ENCODE measurements at places on chromosomes 3 and 15.

DNA sequence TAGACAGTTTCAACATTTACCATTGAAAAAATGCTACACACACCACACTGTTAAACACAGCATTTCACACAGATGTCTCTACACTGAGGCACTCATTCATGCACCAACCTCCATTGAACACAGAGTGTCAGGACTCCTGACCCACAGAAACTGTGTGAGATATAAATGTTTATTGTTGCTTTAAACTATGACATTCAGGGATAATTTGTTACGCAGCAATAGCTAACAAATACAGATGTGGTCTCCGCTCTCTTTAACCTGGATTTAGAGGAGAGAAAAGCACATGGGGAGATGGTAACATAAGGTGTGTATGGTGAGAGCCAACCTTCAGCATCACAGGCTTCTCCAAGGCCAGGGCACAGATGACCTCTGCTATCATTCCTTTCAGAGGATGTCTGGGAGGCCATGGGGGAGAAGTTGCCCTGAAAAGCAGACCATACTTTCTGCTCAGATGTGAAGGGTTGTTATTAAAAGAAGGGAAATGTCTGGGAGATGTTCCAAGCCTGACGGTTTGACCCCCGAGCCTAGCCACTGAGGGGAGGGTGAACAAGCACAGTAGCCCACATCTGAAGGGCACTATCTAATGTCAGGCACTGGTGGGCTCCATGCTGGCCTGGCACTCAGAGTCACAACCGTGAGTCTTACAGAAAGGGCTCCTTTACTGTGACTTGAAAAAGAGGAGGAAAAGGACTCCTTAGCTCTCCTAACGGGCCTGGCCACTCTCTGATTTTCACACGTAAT lies 284.5 kb upstream of the TLE3 start:
- no peak for DNase-seq

- DNase-seq, result no peak
These were observed 4.2 kb downstream of the SPG21 start for GRCh38 chr15:64985366-64986033.

DNA sequence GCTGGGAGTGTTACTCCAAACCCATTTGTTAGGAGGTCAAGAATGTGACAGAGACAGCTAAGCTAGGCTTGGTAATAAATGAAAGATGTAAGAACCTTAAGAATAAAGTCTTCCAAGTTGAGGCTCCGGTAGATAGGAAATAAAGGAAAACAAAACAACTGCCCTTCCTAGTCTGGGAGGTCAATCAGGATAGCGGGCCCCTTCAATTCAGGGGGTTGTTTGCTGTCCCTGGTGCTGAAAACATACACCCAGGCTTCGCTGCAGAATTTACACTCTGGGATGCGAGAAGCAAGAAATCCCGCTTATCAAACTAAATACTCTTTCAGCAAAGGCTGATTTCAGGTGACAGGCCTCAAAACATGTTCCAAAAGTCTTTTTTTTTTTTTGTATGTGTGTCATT lies 393.4 kb downstream of the NTRK3 start:
- DNase-seq, result no peak

DNA sequence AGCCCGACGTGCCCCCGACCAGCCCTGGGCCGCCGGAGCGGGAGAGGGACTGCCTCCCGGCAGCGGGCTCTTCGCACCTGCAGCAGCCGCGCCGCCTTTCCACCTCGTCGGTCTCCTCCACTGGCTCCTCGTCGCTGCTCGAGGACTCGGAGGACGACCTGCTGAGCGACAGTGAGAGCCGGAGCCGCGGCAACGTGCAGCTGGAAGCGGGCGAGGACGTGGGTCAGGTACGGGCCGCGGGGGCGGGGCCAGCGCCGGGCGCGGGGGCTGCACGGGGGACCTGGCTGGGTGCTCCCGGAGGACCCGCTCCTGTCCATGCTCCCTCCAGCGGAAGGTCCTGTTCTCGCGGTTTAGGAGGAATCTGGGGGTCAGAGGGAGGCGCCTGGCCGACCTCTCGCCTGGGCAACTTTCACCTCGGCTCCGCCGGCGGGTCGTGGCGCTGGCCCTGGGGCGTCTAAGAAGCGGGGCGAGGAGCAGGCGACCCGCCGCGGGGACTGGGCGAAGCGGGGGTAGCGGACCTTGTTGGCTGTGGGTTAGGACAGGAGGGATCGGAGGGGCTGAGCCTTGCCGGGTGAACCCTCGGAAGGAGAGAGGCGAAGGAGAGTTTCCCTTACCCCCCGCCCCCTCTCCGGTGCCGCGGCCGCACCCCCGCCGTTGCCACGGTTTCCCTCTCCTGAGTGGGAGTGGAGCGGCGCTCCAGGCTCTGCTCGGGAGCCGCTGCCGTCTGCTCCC lies 682 bp downstream of the ITPKA start:
- DNase-seq, result no peak

DNA sequence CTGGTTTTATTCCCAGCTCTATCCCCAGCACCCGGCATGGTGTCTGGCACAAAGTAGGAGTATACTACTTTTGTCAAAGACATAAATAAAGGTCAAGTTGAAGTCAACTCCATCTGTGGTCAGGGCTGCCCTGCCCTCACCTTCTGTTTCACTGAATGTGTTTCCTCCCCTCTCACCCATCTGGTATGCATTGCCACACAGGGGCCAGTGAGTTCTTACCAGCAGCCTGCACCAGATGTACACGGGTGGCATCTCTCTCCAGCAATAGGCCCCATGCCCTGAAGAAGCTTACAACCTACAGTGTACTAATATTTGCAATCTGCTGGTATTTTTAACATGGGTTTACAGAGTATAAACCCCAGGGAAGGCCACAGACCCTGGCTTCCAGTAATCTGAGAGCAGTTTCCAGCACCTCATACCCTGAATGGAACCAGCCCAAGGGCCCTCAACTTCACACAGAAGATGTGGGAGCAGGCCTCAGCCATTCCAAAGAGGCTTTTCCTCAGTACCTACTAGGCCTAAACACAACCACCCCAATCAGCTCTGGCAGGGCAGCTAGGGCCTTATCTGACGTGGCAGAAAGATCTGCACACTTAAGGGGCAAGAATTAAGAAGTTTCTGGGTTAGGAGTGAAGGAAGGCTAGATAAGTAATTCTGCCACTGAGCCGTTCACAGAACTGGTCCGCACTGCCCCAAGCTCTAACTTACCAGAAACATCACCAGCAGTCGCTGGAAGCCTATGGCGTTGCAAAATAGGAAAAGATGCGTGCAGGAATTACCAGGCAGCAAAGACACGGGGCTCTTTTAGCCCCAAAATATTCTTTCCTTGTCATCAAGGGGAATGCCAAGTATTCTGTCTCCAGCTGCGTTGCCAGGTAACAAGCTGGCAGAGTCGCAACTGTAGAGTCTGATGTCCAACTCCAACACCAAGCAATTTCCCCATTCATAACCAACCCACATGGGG lies 2.1 kb downstream of the IDH2 start:
- DNase-seq, result peak; percentile 55

DNA sequence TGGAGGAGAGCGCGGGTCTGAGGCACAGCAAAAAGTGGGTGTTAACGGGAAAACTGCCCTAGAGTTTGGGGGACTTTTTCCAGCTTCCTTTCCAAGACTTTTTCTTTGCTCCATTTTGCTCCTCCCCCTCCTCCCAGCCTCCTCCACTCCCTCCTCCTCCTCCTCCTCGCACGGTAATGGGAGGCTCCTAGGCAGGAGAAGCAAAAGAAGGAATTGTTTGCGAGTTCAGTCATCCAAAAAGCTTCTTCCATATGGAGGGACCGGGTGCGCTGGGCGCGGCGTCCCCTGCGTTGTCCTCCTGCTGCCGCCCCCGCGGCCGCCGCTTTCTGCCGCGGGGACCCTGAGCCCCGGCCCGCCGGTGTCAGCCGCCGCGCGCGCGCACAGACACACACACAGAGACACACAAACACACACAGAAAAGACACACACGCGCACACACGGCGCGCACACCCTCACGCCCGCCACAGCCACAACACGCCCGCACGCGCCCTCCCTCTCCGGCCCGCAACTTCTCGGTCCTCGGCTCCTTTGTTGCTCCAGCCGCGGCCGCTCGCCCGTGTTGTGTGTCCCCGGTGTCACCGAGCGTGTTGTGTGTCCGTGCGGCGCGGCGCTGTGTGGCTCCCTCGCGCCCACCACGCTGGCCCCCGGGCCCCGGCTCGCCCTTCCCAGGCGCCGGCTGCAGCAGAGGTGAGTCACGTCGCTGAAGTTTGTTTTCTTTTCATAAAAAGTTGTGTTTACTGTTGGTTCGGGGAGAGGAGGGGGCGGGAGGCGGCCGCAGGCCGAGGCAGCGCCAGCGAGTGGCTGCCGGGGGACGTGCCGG lies at the start of gene BOC:
TSS of gene BOC (plus strand) at position 228 of the 820 bp plus-strand sequence. CDS start 38,246 bp downstream, outside the sequence.
- DNase-seq, result peak; percentile 63

- no peak for DNase-seq
These were observed 818.5 kb upstream of the ROBO1 start for GRCh38 chr3:80586338-80586737.

GRCh38 chr3:156321945-156322344 lies 201.6 kb downstream of the KCNAB1 start:
- DNase-seq, result no peak

DNA sequence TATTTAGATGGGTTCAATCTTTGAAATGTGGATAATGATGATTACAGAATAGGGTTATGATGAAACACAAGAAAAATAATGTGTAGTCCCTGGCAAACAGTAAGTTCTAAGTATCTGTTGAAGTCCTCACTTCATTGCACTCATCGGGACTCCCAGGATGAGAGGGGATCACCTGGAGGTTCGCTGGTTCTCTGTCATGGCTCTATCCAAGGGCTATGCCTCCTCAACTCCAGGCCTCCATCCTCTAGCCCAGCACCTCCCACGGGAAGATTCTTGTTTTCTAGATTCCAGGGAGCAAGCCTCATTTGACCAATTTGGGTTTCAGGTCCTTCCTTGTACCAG lies 45.5 kb downstream of the ANP32A start:
- no peak for DNase-seq

All from stromal cell of bone marrow (primary cell).